ENCODE measurements at places on chromosomes 7 and 10. TPM values are rescaled to one million over a fixed set of nuclear protein-coding genes. Genes with fewer than 3 reads are reported as not detected.

- no peak for DNase-seq
These were observed 54.5 kb upstream of the CXCL12 start for GRCh38 chr10:44439239-44439957.

GRCh38 chr10:35605191-35605590, at the start of gene GJD4:
Gene GJD4, plus strand, starts transcription at chr10:35605341. Its CDS starts 227 bp downstream, at chr10:35605568.
- no peak for DNase-seq

GRCh38 chr10:45052700-45053099, 52.0 kb downstream of the ZNF22 start:
- no peak for DNase-seq

GRCh38 chr7:17094963-17095574, 203.4 kb upstream of the AHR start:
- DNase-seq, result no peak

DNA sequence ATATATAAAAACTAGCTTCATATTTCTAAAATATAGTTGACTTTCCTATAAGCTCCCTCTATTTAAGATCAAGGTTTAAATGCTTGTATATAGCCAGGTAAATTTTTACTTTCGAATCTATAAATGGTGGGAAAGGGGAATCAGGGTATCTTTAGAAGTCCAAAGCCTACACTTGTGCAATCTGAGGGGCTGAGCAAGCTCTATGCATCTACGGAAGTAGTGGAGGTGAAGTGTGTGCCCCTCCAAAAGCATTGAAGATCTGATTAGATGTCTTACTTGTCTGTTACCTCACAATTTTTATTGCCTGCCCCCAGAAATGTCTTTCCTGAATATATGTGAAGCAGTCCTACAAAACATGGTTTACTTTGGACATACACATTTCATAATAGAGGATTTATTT, 1.6 kb downstream of the AKAP9 start:
- no peak for DNase-seq

DNA sequence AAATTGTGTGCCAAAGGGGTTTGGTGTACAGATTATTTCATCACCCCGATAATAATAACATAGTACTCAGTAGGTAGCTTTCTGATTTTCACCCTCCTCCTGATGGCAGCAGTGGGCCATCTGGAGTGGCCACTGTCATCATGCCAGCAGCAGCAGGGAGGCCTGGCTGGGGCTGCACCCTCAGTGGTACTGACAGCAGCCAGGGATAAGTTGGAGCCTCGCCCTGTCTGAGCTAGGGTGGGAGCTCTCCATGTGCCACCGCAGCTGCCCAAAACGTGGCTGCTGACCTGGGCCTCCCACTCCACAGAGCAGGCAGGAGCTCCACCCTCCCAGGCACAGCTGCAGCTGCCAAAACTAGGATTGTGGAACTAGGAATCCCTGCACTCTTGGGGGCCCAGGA, 700.8 kb upstream of the KCND2 start:
- DNase-seq, result no peak

DNA sequence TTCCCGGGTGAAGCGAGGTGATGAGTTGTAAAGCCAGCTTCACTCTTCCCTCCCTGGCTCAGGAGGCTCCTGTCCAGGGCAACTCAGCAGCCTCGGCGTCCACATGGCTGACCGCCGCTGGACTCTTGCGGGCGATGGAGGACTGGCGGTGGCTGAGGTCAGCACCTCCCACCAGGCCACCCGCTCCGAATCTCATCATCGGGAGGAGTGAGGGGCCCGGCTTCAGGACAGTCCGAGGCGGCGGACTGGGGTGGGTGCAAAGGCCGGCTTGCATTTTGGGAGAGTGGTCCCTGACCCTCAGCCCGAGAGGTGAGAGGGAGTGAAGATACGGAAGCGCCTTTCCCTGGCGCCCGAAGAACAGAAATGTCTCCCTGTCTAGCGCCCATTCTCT, 759 bp downstream of the DNAJB12 start:
- DNase-seq, result no peak

The CALHM3 gene
- total RNA-seq, result not detected

The NAT16 gene
- total RNA-seq, result not detected

- DNase-seq, result no peak
These were observed 117.0 kb downstream of the KBTBD2 start for GRCh38 chr7:32774541-32774951.

The TUBB8 gene
- not detected for total RNA-seq

GRCh38 chr10:87608756-87609155, 50.9 kb upstream of the PAPSS2 start:
- no peak for DNase-seq

DNA sequence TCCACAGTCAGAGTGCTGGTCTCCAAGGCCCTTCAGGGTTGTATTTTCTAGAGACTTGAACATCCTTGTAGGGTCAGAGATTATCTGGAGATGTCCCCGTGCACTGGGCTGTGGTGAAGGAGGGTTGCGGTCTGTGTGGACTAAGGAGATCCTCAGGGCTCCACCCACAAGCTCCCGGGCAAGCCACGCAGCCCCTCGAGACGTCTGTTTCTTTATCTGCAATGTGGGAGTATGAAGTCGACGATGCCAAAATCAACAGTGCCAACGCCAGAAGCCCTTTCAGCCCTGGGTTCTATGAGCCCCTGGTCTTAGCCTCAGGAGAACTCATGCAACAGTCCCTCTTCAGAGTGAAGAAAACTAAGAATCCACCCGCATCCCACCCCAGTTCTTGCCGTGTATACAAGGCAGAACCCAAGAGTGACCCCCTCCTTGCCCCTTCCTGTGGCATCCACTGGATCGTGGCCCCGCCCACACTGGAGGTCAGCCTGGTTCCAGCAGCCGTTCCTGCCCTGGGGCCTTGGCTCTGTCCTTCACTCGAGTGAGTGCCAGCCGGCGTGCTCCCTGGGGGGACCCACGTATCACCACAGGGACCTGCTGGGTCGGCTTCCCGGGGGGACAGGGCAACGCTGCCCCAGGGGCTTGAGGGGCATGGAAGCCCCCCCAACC, 6.0 kb upstream of the SHH start:
- no peak for DNase-seq

DNA sequence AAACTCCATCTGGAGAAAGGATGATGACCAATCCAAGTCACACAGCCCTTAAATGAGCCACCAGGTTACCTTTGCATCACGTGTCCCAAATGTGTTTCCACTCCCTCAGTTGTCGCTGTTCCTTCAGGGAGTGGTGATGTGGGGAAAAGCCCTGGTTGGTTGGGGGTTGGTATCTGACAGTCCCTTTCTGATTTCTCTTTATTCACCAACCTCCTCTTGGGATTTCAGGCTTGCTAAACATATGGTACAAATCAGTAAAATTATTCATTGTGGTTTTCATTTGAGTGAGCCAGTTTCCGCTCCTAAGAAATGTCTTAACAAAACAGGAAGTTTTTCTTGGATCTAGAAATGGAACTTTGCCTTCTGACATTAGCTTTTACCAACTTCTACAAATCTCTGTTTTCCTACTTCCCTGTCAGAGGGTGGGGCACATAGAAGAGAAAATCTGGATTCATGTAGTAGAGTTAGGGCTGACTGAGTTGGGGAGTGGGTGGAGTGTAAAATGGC, 40.0 kb upstream of the KMT2E start:
- DNase-seq, result no peak

The MYOF gene
- 132 TPM for total RNA-seq

- no peak for DNase-seq
These were observed 448.5 kb downstream of the NXPH1 start for GRCh38 chr7:8881916-8882315.

GRCh38 chr7:107666790-107667189, 6.2 kb downstream of the SLC26A4 start:
- no peak for DNase-seq

DNA sequence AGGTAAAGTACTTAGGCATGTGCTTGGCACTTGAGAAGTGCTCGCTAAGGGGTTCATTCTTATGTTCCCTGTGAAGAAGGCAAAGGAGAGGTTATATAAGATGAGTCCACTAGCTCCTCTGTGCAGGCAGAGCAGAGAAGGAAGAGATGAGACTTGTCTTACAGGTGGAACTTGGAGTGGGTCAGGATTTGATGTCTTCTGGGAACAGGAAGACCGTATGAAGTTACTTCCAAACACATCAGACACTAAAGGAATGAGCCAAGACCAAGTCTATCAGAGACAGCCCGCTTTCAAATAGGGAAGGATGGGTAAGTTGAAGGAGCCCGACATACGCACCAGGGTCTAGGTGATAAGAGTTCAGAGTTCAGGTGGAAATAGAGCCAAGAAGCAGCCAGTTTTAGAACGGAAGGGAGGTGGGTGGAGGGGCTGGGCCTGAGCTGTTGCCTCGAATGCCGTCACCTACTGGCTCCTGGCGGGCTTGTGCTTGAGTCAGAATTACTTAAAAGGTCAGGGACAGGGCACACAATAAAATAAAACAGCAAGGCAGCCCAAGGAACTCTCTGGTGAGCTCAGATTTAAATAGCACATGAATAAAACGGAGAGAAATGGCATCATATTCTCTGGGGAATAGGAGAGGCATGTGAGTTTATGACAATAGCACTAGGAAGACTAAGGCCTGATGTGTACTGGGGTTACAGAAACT, 56.1 kb upstream of the GRB10 start:
- peak; percentile 52 for DNase-seq

DNA sequence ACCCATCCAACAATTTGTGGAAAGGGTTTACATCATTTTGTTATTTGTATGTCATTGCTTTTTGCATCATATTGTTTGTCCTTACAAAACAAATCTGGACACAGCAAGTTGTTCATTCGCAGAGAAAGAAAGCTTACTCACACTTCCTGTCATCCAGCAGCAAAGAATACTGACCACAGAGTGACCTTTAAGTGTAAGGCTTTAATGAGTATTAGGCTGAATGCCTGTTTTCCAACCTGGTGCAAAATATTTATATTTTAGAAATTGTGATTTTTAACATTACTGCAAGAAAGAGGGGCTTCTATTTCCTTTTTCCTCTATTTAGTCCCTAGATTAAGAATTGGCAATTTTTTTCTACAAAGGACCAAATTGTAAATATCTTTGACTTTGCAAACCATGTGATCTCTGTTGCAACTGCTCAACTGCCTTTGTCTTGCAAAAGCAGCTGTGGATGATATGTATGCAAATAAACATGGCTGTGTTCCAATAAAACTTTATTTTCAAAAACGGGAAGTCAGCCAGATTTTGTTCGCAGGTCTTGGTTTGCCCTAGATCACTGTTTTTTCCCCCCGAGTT, 27.8 kb upstream of the ITGB1 start:
- DNase-seq, result no peak

The CTAGE4 gene
- 5.8 TPM for total RNA-seq

- no peak for DNase-seq
These were observed 70.4 kb upstream of the CC2D2B start for GRCh38 chr10:95837356-95837776.

DNA sequence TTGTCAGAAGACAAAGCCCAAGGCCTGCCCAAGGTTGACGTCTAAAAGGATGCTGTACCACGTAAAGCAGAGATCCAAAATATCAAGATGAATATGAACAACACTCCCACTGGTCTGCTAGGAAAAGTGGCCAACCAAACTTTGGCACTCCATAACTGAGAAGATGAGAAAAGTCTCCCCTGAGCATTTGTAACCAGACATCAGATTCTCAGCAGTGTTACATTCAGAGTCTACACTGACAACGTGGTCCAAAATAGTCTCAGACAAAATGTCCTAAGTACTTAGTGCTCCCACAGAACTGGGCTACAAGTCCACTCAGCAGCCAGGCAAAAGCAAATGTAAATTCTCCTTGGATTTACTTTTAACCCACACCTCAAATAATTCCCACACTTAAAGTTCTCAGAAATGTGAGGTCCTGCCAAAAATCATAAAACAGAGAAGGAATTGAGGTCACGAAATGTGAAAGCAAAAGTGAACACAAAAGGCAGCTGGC, 185.1 kb upstream of the NOBOX start:
- DNase-seq, result no peak

- DNase-seq, result no peak
These were observed 73.6 kb downstream of the RELN start for GRCh38 chr7:103915680-103916357.

The MAGI2 gene
- total RNA-seq, result 31.8 TPM

DNA sequence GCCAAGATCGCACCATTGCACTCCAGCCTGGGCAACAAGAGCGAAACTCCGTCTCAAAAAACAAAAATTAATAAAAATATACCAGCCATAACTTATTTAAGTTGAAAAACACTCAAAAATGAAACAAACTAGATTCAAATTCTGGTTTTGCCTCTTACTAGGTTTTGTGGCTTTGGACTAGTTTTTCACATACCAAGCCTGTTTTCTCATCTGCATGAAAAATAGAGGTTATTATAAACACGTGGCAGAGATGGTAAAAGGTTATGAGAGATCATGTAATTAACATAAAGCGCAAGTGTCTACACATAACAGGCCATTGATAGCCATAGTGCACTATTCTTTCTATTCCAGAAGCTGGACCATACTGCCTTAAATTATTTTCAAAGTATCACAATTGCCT, 35.5 kb upstream of the CABCOCO1 start:
- DNase-seq, result no peak

- DNase-seq, result no peak
These were observed 311.6 kb downstream of the CCDC3 start for GRCh38 chr10:12689893-12690292.

DNA sequence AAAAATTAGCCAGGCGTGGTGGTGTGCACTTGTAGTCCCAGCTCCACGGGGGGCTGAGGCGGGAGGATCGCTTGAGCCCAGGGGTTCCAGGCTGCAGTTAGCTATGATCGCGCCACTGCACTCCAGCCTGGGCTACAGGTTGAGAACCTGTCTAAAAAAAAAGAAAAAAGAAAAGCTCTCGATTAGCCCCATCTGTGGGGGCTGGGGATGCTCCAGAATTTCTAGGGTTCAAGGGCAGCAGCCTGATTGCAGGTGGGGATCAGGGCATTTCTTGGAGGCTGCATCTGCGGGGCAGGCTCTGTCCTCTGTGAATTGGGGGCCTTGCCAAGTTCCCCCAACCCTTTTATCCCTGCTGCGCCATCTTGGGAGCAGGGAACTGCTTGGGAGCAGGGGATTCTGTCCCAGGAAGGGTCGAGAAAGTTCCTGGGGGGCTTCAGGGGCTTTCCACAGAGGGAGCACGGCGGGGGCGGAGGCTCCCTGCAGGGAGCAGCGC, 651 bp upstream of the ARPC1A start:
- no peak for DNase-seq

The PTPN20 gene
- total RNA-seq, result 2.1 TPM

GRCh38 chr10:55491712-55492111, 690.7 kb upstream of the PCDH15 start:
- DNase-seq, result no peak

DNA sequence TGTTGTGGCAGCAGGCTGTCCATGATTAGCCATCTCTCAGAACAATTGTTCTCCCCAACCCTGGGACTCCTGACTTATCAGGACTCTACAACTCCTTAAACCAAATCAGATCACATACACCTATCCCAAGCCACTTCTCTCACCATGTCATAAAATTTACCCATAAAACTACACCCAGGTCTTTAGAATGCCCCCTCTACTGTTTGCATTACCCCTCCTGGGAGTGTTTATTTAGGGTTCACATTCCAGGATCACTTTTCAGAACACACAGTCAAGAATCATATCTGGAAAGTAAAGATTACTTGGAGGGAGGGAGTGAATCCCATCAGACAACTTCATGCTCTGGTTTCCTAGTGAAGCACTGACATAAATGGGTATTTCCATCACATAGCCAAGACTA, 7.1 kb downstream of the ASAH2 start:
- DNase-seq, result no peak

GRCh38 chr7:120053390-120053961, 219.5 kb upstream of the KCND2 start:
- DNase-seq, result no peak

The GIMAP6 gene
- total RNA-seq, result 41.1 TPM

GRCh38 chr10:18610517-18610916, 40.9 kb downstream of the NSUN6 start:
- no peak for DNase-seq

The SRRM3 gene
- 1.6 TPM for total RNA-seq

The FBXO24 gene
- not detected for total RNA-seq
